ENCODE measurements at places on chromosomes 2 and 18. TPM values are rescaled to one million over a fixed set of nuclear protein-coding genes. Genes with fewer than 3 reads are reported as not detected.

The SPIRE1 gene
- 17.4 TPM for total RNA-seq

The COL4A4 gene
- total RNA-seq: 1.5 TPM

The HTR2B gene
- 0.06 TPM for total RNA-seq

The MC5R gene
- not detected for total RNA-seq

The FSHR gene
- total RNA-seq: not detected

The AP1S3 gene
- 28.6 TPM for total RNA-seq

The ANKRD29 gene
- 18.1 TPM for total RNA-seq

The ILKAP gene
- 39.6 TPM for total RNA-seq

The SEMA4F gene
- total RNA-seq: 12.6 TPM

The PDIA6 gene
- 358 TPM for total RNA-seq

The PRKAG3 gene
- total RNA-seq: not detected

The POTEJ gene
- total RNA-seq: not detected

The SMYD1 gene
- total RNA-seq: not detected

The INHBB gene
- 23.3 TPM for total RNA-seq

The GEN1 gene
- 9.9 TPM for total RNA-seq

The TMSB10 gene
- 9,791 TPM for total RNA-seq

Data from A549 treated with Hydrocortisone at 1 μM for 4 hours (cell line).